CD4-positive, CD25-positive, alpha-beta regulatory T cell (primary cell): ENCODE measurements at places on chromosomes 6 and 20.

DNA sequence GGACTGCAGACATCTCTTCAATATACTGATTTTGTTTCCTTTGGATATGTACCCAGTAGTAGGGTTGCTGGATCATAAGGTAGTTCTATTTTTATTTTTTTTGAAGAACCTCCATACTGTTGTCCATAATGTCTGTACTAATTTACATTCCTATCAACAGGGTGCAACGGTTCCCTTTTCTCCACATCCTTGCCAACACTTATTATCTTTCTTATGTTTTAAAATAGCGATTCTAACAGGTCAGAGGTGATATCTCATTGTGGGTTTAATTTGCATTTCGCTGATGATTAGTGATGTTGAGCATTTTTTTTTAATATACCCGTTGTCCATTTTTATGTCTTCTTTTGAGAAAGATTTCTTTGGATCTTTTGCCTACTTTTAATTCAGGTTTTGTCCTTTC lies 2.0 kb upstream of the TP53RK start:
- DNase-seq: no peak

DNA sequence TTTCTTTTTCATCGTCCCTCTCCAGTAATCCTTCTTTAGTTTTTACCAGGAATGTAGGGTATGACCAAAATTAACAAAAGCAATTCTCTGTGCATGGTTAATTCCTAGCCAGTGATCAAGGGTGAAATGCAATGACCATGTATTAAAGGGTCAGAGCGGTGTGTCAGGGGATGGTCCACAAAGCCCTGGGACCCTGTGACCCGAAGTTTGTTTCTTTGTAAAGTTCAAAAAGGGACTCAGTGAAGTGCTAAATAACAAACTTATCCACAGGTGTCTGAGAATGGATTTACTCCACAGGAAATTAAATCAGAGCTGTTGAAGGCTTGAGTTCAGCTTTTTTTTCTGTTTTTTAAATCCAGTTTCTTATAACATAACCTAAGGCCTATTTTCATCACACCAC lies 375.7 kb downstream of the GJA1 start:
- DNase-seq: no peak

DNA sequence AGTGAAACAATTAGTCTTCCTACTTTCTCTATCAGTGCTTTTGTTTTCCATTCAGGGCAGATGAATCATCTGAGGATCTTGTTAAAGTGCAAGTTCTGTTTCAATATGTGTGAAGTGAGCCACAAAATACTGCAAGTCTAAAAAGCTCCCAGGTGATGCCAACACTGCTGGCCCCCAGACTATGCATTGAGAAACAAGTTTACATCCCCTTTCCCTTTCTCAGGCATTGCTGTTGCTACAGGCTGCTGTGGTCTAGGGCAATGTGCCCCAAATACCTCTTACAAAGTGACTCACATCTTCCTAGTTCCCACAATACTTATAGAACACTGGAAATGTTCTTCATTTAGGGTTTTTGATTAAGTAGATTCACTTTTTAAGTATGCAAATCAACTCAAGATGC lies 31.8 kb downstream of the ABRACL start:
- DNase-seq: no peak

DNA sequence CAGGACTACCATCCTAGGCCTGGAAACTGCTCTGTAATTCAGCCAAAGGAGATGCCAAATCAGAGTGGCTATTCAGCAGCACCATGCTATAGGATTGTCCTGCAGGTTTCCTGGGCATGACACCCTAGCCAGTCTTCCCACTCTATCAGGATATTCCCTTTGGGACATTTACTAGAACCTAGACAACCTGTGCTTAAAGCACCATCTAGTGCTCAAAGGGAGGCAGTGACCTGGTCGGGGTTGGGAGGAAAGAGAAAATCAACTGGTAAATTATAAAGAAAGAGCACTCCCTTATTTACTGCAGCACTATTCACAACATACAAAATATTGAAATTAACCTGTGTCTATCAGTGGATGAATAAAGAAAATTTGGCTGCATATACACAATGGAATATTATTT lies 67.2 kb upstream of the SMLR1 start:
- no peak for DNase-seq

DNA sequence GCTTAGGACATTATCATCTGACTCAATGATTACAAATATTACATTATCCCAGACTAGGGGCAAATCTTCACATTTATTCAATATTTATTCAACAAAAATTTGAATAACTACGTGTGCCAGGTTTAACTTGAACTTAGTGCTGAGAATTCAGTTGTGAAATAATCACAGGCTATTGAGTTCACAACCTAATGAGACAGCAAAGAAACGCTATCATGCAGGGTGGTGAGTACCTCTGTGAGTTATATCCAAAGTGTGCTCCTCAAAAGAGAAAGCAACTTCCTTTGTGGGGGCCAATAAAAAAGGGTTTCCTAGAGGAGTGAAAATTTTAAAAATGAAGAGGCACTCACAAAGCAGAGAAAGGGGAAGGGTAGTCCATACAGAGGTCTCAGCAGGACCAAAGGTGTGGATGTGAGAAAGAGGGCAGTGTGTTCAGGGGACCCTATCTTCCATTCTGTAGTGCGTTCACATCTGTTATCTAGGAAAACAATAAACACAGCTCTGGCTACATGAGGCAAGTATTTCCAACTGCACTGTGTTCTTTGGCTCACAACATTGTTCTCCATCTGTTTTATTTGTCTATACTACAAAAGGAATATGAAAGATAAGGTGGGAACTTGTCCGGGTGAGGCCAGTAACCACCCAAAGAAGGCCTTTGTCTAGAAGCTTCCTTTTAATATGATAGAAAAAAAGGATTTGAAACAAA lies 155.4 kb upstream of the MARCKS start:
- DNase-seq: no peak
